Renal pelvis (tissue), 12 donors: ENCODE measurements at places on chromosomes 1 and 21. TPM values are rescaled to one million over a fixed set of nuclear protein-coding genes. Genes with fewer than 3 reads are reported as not detected.

GRCh38 chr1:150165622-150166612 lies 16.2 kb downstream of the PLEKHO1 start:
- DNase-seq: no peak

- DNase-seq: no peak
These were observed 977.2 kb downstream of the AMY1C start for GRCh38 chr1:104726917-104727316.

GRCh38 chr21:17789656-17790055 lies 29.5 kb downstream of the C21orf91 start:
- no peak for DNase-seq

DNA sequence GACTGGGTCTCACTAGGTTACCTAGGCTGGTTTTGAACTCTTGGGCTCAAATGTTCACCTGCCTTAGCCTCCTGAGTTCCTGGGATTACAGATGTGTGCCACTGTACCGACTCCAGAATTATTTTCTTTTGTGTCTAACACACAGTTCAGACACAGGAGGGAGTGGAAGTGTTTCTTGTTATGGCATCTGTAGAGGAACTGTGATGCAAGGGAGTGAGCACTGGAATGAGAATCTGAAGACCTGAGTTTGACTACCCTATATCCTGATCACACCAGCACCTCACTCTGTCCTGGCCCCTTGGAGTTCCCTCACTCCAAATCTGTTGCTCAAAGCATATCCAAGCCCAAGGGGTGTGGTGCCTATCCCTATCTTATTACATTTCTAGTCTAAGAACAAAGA lies 15.2 kb downstream of the OPTC start:
- DNase-seq: no peak

DNA sequence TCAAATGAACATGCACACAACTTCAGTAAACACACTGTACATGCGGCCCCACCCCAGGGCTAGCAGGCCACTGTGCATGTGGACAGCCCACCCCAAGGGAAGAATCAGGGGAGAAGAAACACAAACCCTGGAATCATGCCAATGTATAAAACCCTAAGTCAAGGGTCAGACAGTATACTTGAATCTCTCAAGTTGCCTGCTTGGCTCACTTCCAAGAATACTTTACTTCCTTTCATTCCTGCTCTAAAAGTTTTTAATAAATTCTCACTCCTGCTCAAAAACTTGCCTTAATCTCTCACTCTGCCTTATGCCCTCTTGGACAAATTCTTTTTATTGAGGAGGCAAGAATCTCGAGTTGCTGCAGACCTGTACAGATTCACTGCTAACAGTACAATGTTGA lies 231.2 kb upstream of the CACYBP start:
- no peak for DNase-seq

GRCh38 chr1:116986421-116987255 lies 14.9 kb upstream of the CD101 start:
- DNase-seq: no peak

GRCh38 chr1:187773168-187773567 lies 944.4 kb downstream of the PLA2G4A start:
- DNase-seq: no peak

DNA sequence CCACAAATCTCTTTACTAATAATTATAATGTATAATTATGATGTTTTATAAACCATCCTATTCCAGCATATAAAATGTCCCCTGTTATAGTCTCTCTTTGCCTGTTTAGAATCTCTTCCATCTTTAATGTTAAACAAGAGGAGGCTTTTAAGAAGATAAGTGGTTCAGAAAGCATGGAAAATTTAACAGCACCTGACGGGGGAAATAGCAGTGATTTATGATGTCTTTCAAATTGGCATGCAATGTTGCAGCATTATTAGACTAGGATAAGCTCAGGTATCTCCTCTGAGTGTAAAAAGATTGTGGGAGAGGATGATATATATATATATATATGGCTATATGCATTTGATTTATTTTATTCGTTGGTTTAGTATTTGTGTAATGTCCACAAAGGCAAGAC lies 24.4 kb downstream of the GIPC2 start:
- DNase-seq: no peak

GRCh38 chr1:207852576-207853371 lies 58.2 kb downstream of the CD34 start:
- no peak for DNase-seq

DNA sequence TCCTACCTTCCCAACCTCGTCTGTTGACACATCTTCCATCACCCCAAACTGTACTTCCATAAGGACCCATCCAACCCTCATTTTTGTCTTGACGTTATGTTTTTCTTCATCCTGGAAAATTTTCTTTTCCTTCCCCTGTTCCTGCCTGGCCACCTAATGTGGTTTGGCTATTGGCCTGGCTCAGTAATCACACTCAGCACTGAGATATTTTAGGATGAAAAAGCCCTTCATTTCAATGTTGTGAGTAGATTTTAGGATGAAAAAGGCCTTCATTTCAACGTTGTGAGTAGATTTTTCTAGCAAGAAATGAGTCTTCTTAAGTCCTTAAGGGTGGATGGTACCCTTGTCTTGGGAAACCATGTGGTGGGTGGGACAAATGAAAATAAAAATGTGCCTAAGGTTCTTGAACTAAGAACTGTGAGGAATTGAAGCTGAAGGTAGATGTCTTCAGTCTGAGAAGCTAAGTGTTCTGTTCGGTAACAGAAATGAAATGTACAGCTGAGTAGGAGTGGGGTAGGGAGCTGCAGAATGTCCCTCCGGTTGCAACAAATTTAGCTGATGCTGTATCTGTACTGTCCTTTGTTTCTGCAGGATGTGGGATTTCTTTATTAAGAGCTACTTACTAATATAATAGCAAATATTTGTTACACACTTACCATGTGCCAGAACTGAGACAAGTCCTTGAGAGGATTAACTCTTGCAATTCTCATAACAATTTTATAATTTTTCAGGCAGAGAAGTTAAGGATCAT lies 36.1 kb downstream of the DNTTIP2 start:
- DNase-seq: no peak

DNA sequence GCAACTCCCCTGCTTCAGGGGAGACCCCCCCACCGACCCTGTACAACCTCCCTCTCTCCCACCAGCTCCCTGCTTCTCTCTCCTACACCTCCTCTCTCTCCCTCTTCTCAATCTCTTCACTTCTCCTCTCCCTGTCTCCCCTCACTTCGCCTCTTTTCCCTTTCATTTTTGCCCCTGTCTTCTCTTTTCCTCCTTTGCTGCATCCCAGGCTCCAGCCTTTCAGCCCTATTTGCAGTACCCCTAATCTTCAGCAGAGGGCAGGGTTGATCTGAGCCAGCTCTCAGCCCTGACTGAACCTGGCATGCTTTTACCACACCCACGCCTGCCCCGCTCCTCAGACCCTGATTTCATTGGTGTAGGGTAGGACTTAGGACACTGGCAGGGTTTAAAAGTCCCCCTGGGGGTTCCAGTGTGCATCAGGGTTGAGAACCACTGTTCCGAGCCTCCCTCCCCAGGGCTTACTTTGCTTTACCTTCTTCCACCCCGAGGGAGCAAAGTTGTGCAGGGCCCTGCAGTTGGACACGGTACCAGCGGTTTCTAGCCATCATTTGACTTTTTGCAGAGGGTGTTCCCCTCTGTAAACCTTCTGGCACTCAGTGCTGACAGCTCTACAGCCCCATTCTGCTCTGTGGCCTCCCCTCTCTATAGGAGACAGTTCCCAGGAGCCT lies 67.3 kb upstream of the CNTN2 start:
- no peak for DNase-seq

- DNase-seq: no peak
These were observed 94.0 kb upstream of the FMN2 start for GRCh38 chr1:239997515-239998311.

- no peak for DNase-seq
These were observed 178.6 kb downstream of the BACH1 start for GRCh38 chr21:29477347-29477746.

- DNase-seq: no peak
These were observed 118.7 kb upstream of the SGIP1 start for GRCh38 chr1:66415281-66415680.

- no peak for DNase-seq
These were observed 105.5 kb downstream of the TNNI3K start for GRCh38 chr1:74340656-74341055.

DNA sequence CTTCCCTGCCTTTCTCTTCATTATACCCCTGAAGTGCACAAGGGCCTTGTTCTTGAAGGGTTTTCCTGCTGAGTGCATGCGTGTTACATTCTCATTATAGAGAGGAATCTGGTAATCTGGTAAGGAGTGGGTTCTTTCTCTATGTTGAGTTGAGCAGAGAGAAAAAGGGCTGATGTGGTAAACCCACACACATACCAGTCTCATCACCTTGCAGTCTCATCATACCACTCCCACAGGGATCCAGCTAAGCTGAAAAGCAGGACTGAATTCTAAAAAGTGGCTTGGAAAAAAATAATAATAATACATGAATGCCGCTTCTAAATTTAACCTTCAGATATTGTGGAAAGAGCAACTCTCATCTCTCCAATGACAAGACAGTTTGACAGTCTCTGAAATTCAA lies 10.5 kb upstream of the HTR1D start:
- DNase-seq: no peak

GRCh38 chr1:230868736-230869385 lies 540 bp upstream of the C1orf198 start:
- DNase-seq: no peak

DNA sequence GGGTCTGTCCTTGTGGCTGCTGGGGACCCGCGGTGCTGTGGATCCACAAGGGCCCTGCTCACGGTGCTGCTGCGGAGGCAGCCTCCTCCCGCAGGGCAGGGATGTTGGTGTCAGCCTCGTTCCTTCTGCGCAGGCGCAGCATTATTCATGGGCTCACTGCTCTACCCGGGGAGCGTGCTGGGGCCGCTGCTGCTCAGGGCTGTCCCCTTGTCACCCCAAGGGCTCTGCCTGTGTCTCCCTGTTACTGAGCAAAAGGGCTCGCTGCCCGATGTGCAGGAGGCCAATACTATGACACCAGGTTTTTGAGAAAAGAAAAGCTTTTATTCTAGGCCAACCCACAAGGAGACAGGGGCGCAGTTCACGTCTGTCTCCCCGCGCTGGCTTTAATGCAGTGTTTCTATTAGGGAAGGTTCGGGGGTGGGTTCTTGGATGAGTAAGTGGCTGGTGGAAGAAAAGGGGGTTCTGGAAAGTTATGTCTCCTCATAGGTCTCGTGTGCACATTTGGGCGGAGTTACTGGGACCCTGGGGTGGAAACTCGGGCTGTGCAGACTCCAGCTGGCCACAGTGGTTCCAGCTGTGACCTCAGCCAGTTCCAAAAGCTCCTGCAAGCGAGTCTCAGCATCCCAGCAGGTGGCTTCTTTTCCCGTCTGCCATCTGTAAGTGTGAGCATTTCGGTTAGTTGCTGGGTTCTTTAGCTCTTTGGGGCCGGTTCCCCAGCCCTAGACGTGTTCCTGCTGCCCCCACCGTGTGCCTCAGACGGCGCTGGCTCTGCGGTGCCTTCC lies 40.8 kb upstream of the LRRC3 start:
- DNase-seq: no peak

- no peak for DNase-seq
These were observed 189.5 kb downstream of the PLA2G4A start for GRCh38 chr1:187018291-187018690.

GRCh38 chr1:176996456-176997090 lies 167.9 kb downstream of the ASTN1 start:
- DNase-seq: peak; percentile 75

Gene NBPF9
- polyA plus RNA-seq: 72.1 TPM

Gene IRF2BP2
- 170 TPM for polyA plus RNA-seq

Gene PSEN2
- polyA plus RNA-seq: 15.7 TPM

Gene DNALI1
- polyA plus RNA-seq: 85.2 TPM

Gene KCNA3
- polyA plus RNA-seq: 0.15 TPM

Gene UBXN11
- polyA plus RNA-seq: 44.3 TPM

Gene MIS18A
- polyA plus RNA-seq: 24.5 TPM

Gene ERICH3
- polyA plus RNA-seq: 0.46 TPM

Gene OXCT2
- 0.56 TPM for polyA plus RNA-seq

Gene LRRN2
- polyA plus RNA-seq: 12.6 TPM

Gene DBT
- polyA plus RNA-seq: 24.9 TPM

Gene CNIH3
- 10.3 TPM for polyA plus RNA-seq

Gene FCRL1
- polyA plus RNA-seq: 0.12 TPM

Gene TEKT2
- polyA plus RNA-seq: 11.1 TPM
